ENCODE measurements at places on chromosomes 5 and 9.

DNA sequence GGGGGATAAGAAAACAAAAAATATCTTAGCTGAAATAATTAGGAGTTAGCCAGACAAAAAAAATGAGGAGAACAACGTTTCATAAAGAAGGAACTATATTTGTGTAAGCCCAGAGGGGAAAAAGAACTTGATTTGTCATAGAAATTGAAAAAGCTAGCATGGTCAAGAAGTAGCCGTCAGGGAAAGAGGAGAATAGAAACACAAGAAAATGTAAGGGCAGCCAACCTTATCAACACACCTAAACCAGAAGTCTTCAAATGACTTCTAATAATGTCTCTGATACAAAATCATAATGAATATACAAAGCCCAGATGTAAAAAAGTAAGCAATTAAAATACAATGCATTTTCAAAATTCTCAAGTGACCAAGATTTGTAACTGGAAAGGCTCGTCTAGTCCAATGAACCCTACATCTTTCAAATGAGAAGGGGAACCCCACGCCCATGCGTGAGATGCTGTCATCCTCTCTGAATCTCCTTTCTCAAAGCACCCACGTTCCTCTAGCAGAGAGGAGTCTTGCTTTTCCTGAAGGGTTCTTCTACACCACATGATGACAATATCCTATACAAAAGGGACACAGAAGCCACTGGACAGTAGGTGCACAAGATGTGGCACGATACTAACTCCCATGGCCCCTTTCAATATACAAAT is 103.7 kb downstream of the ARL15 start:
- no peak for DNase-seq

DNA sequence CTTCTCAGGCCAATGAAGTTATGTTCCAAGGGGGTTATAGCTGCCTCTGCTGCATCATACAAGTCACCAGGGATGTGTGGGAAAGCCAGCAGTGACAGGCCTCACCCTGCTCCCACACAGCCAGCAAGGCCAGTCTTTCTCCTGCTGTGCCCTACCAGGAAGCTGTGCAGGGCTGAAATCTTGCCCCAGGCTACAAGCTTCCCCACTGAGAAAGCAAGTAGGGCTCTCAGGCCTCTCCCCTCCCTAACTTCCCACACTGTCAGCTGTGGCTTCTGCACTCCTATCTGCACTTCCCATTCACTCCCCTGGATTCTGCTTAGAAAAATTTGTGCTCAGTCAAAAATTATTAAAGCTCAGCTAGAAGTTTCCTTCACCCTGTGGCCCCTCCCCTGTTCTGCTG is 611.2 kb upstream of the ZNF608 start:
- no peak for DNase-seq

DNA sequence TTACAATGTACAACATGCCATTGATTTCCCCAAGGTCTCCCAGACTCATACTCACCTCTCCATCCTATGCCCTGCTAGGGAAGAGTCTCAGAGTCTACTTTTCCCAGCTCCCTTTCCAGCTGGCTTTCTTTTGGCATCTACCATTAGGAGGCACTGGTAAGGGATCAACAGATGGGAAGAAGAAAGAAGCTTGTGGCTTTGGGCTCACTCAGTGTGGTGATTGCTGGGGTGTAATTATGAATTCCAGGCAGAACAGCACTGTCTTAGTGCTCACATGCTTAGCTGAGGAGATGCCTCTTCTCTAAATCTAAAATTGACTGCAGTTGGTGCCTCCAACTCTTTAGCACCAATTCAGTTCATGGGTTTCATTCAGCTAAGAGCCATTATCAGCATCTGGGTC is 330.0 kb downstream of the PSAT1 start:
- no peak for DNase-seq

DNA sequence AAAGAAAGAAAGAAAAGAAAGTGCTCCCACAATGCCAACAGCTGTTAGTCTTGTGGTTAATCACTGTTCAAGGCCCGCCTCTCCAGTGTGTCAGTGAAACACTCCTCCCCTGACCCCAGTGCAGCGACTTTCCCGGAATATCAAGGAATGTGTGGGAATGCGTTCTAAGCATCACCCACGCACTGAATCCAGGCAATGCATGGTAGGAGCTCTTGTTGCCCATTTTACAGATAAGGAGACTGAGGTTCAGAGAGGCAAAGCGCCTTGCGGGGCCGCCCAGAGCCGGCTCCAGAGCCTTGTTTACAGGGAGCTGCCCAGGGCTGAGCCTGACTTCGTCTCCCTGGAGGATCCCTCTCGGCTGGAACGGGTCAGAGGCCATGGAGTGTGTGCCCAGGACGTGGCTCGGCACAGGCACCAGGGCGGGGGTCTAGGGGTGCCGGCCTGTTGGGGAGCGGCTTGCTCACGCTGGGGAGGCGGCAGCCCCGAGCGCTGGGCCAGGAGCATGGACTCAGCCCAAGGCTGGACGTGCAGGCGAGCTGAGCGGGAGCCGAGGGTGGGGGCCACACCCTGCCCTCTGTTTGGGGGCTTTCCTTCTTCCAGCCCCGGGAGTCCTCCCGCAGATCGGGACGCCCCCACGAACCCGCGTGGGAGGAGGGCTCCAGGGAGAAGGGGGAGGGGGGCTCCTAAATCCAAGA is 823 bp downstream of the ST6GALNAC6 start:
- peak; percentile 80 for DNase-seq
